ENCODE measurements at places on chromosomes 2 and 18. TPM values are rescaled to one million over a fixed set of nuclear protein-coding genes. Genes with fewer than 3 reads are reported as not detected.

GRCh38 chr2:55530539-55531081 is 11.1 kb downstream of the CFAP36 start:
- H3K36me3 ChIP-seq, result peaks cover 32% of the 10 kb centered on the region
- no peak for DNase-seq
- H3K4me1 ChIP-seq, result no peaks in the 10 kb centered on the region
- H3K4me3 ChIP-seq, result no peak overlapping the region
- no peaks in the 10 kb centered on the region for H3K27me3 ChIP-seq
- no peak overlapping the region for H3K27ac ChIP-seq

GRCh38 chr2:31903109-31903780 is 107.6 kb downstream of the MEMO1 start:
- no peak overlapping the region for H3K4me3 ChIP-seq
- H3K27me3 ChIP-seq, result no peaks in the 10 kb centered on the region
- peaks cover 36% of the 10 kb centered on the region for H3K36me3 ChIP-seq

- H3K27ac ChIP-seq, result no peak overlapping the region
- H3K36me3 ChIP-seq, result no peaks in the 10 kb centered on the region
- no peak overlapping the region for H3K4me3 ChIP-seq
- H3K4me1 ChIP-seq, result no peaks in the 10 kb centered on the region
- DNase-seq, result no peak
These were observed 19.3 kb upstream of the CPS1 start for GRCh38 chr2:210536973-210537650.

GRCh38 chr2:120715353-120715752 is 20.3 kb upstream of the GLI2 start:
- H3K4me1 ChIP-seq, result no peaks in the 10 kb centered on the region
- DNase-seq, result no peak
- H3K27ac ChIP-seq, result no peak overlapping the region
- no peaks in the 10 kb centered on the region for H3K36me3 ChIP-seq

DNA sequence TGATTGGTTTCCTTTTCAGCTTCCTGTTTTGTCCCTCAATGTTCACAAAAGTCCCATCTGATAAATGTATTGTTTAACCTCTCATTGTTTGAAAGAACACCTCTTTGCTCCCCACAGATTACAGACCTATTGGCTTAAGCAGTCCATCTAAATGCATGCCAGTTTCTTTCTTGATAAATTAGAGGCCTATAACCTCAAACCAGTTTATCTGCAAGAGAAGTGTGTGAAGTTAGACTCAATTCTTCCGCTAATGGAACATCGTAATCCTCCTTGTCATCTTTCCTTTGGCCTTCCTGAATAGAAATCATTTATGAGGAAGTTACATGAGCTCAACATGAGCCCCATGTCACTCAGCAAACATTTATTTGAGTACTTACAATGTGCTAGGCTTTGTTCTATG is 74.0 kb downstream of the FRZB start:
- H3K27me3 ChIP-seq, result no peaks in the 10 kb centered on the region
- DNase-seq, result no peak
- no peak overlapping the region for H3K27ac ChIP-seq
- no peaks in the 10 kb centered on the region for H3K36me3 ChIP-seq
- no peaks in the 10 kb centered on the region for H3K4me1 ChIP-seq
- H3K4me3 ChIP-seq, result no peak overlapping the region

GRCh38 chr2:178800510-178800909 is 6.7 kb downstream of the TTN start:
- no peaks in the 10 kb centered on the region for H3K36me3 ChIP-seq
- H3K4me1 ChIP-seq, result no peaks in the 10 kb centered on the region
- no peak overlapping the region for H3K27ac ChIP-seq
- H3K27me3 ChIP-seq, result no peaks in the 10 kb centered on the region
- no peak for DNase-seq

GRCh38 chr2:54639609-54640008 is 83.9 kb upstream of the EML6 start:
- no peak overlapping the region for H3K27ac ChIP-seq
- DNase-seq, result no peak
- H3K4me1 ChIP-seq, result peaks cover 24% of the 10 kb centered on the region

DNA sequence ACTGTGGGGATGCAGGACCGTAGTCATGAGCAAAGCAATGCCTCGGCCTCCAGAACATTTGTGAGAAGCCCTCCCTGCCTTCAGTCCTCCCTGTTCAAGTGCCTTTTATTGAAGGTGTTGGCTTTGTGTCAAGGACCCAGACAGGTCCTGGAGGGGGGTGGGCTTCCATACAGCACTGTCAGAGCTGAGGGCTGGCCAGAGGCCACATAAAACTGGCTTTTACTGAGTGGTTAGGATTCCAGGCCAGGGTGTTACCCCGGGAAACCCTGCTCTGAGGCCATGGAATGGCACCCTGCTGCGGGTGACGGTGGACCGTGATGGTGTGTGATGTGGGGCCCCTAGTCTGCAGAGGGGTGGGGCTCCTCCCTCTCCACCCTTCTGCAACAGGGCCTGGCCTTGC is 41.6 kb downstream of the TOGARAM2 start:
- no peak overlapping the region for H3K4me3 ChIP-seq
- H3K4me1 ChIP-seq, result no peaks in the 10 kb centered on the region
- no peaks in the 10 kb centered on the region for H3K36me3 ChIP-seq
- no peak for DNase-seq

- H3K27ac ChIP-seq, result no peak overlapping the region
- DNase-seq, result no peak
- H3K27me3 ChIP-seq, result no peaks in the 10 kb centered on the region
- H3K36me3 ChIP-seq, result no peaks in the 10 kb centered on the region
- H3K4me3 ChIP-seq, result no peak overlapping the region
These were observed 173.7 kb downstream of the PTPRM start for GRCh38 chr18:7740821-7741220.

- no peaks in the 10 kb centered on the region for H3K27me3 ChIP-seq
- no peaks in the 10 kb centered on the region for H3K4me1 ChIP-seq
- no peaks in the 10 kb centered on the region for H3K36me3 ChIP-seq
- no peak overlapping the region for H3K4me3 ChIP-seq
These were observed 95.5 kb downstream of the RDH14 start for GRCh38 chr2:18464913-18465312.

DNA sequence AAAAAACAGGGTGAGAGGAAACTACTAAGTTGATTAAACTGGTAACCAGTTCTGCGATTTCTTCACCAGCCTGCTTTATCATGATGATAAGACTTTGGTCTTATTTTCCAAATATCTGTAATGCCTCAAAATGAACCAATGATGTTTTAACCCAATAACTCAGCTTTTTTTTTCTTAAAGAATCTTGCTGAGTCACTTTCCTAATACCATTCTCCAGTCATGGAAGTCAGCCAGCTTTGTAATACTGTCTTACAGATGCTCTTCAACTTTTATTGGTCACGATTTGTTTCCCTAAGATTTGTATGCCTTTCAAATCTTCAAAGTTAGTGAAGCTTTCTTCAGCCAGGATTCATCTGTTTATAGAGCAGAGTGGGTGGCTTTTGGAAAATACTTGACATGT is 47.7 kb upstream of the SMIM21 start:
- no peaks in the 10 kb centered on the region for H3K27me3 ChIP-seq
- H3K4me1 ChIP-seq, result no peaks in the 10 kb centered on the region
- DNase-seq, result no peak
- no peak overlapping the region for H3K27ac ChIP-seq
- no peaks in the 10 kb centered on the region for H3K36me3 ChIP-seq

DNA sequence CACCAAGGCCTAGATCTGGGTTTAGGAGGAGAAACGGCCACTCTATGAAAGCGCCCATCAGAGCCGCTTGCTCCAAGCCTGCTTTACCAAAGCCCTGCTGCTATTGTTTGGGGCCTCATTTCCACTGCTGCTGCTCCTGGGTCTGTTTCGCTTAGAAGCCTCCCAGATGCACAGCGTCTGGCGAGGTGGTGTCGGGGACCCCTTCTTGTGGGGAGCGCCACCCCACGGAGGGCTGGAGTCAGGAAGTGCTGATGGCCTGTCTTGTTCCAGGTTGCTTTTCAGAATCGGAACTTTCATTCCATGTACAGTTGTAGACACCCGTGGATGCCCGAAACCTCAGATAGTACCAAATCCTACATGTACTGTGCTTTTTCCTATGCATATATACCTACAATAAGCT is 204.9 kb upstream of the TWIST2 start:
- no peaks in the 10 kb centered on the region for H3K27me3 ChIP-seq
- H3K36me3 ChIP-seq, result no peaks in the 10 kb centered on the region
- H3K27ac ChIP-seq, result no peak overlapping the region
- no peak for DNase-seq

DNA sequence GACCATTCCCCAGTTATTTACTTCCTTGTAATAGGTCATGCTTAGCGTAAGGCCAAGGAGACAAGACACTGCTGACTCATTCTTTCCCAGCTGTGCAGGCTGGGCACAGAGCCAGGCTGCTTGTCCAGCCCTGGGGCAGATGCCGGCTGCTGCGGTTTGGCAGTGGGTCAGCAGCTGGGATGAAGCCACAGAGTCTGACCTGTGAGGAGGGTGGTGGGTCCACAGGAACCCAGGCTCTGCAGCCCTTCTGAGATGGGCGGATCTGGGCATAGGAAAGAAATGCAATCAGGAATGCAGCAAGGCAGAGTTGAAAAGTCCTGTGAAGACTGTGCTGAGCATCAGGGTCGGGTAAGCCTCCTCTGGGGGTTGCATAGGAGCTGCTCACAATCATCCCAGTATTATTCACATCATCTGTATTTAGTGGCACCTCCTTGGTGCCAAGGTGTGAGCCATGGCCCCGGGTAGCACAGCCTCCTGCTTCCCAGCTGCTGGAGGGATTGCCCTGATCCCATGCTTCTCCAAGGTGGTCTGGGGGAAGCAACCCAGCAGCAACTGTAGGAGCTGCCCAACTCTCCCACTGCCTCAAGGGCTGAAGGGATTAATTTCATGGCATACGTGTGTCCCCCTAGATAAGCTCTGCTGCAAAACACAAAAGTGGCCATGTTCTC is 139.0 kb downstream of the DDX1 start:
- H3K27me3 ChIP-seq, result no peaks in the 10 kb centered on the region
- peaks cover 62% of the 10 kb centered on the region for H3K4me1 ChIP-seq
- H3K27ac ChIP-seq, result no peak overlapping the region
- peak; percentile 51 for DNase-seq
- peak overlapping the region; percentile 38 for H3K4me3 ChIP-seq

DNA sequence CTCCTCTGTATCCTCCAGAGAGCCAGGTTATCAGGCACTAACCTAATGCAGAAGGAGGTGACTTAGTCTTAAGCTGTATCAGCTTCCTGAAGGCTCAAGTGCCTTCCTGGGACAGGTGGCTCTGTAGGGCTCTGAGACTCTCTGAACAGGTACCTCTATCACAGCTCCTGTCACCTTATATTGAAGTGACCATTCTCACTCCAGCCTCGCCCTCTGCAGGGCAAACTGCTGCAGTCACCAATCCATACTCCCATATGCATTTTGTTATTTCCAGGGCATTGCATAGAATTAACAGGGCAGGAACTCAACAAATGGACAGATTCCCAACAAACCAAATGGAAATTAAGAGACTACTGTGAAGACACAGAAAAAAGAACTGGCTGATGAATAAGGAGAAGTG is 203.0 kb upstream of the REV1 start:
- no peaks in the 10 kb centered on the region for H3K36me3 ChIP-seq
- no peaks in the 10 kb centered on the region for H3K27me3 ChIP-seq
- H3K4me3 ChIP-seq, result no peak overlapping the region
- H3K4me1 ChIP-seq, result no peaks in the 10 kb centered on the region
- H3K27ac ChIP-seq, result no peak overlapping the region

GRCh38 chr18:63763831-63764600 is 11.2 kb upstream of the SERPINB7 start:
- H3K4me3 ChIP-seq, result no peak overlapping the region
- no peak for DNase-seq
- no peaks in the 10 kb centered on the region for H3K27me3 ChIP-seq
- no peaks in the 10 kb centered on the region for H3K4me1 ChIP-seq
- H3K36me3 ChIP-seq, result no peaks in the 10 kb centered on the region

DNA sequence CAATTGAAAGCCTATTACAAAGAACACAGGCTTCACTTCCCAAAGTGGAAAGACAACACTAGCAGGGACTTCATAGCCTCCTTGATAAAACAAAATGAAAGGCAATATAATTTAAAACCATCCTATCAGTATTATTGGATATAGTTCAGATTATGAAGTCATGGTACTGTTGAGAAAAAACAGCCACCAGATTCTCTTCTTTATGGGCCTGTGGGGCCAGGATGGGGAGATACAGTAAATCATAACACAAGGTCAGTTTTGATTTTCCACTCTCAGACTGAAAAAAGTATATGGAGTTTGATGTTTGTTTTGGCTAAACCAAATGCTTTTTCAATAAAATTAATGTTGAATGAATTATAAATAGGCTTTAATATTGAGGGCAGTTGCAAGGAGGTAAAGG is 129.1 kb downstream of the BCL2L11 start:
- H3K36me3 ChIP-seq, result no peaks in the 10 kb centered on the region
- no peak for DNase-seq

DNA sequence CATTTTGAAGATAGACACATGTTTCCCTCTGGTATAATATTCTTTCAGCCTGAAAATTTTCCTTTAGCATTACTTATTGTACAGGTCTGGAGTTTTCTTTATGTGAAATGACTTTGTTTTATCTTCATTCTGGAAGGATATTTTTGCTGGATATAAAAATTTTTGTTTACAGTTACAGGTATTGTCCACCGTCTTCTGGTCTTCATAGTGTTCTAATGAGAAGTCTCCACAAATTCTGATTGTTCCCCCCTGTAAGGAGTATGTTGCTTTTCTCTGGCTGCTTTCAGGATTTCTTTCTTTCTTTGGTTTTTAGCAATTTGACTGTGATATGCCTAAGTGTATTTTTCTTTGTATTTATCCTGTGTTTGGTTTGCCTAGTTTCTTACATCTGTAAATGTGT is 15.0 kb downstream of the UBXN4 start:
- no peaks in the 10 kb centered on the region for H3K4me1 ChIP-seq
- peaks cover 68% of the 10 kb centered on the region for H3K36me3 ChIP-seq
- no peak for DNase-seq
- no peak overlapping the region for H3K4me3 ChIP-seq
- no peaks in the 10 kb centered on the region for H3K27me3 ChIP-seq
- no peak overlapping the region for H3K27ac ChIP-seq

Gene TUBA3E
- total RNA-seq, result not detected

Gene SNORC
- 1.9 TPM for total RNA-seq

Gene LDLRAD4
- total RNA-seq, result 204 TPM

Gene NT5C1B
- total RNA-seq, result not detected

All from Karpas-422 (cell line).